ENCODE measurements at places on chromosomes 1 and 21.
A peak's percentile ranks its signal among the peaks of the same experiment; 100 is the strongest.

- peaks cover 50% of the 10 kb centered on the region for H3K4me1 ChIP-seq
- H3K36me3 ChIP-seq, result peaks cover 14% of the 10 kb centered on the region
- H3K27me3 ChIP-seq, result no peaks in the 10 kb centered on the region
- H3K4me3 ChIP-seq, result no peak overlapping the region
Measured at GRCh38 chr1:64917328-64917861, 49.0 kb downstream of the JAK1 start.

DNA sequence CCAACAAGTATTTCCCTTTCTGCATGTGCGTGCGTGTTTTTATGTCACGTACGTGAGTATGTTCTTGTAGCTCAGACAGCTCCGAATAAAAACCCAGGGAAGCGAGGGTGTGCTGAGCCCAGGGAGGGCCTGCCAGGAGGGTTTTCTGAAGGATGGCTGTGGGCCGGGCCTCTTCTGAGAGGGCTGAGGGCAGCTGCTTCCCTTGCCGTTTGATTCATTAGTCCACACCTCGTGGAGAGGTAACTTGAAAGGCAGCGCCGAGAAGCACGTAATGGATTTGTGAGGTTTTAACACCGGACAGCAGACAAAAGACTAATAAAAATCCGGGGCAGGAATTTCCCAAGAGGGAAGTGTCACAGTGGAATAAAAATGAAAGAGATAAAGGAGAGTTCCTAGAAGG lies 29.5 kb downstream of the CD247 start:
- peaks cover 92% of the 10 kb centered on the region for H3K4me1 ChIP-seq
- H3K36me3 ChIP-seq, result peaks cover 77% of the 10 kb centered on the region
- no peak for DNase-seq
- no peaks in the 10 kb centered on the region for H3K27me3 ChIP-seq
- peak overlapping the region; percentile 61 for H3K4me3 ChIP-seq

- peaks cover 79% of the 10 kb centered on the region for H3K4me1 ChIP-seq
- peak overlapping the region; percentile 91 for H3K27ac ChIP-seq
- peak overlapping the region; percentile 80 for H3K4me3 ChIP-seq
- H3K36me3 ChIP-seq, result peaks cover 35% of the 10 kb centered on the region
- peak; percentile 85 for DNase-seq
Measured at GRCh38 chr1:168520052-168520751, 23.6 kb downstream of the XCL2 start.

GRCh38 chr1:226063224-226063976 lies 884 bp downstream of the H3-3A start:
- H3K4me3 ChIP-seq, result peak overlapping the region; percentile 100
- peaks cover 55% of the 10 kb centered on the region for H3K36me3 ChIP-seq
- H3K4me1 ChIP-seq, result peaks cover 43% of the 10 kb centered on the region
- H3K27me3 ChIP-seq, result no peaks in the 10 kb centered on the region

DNA sequence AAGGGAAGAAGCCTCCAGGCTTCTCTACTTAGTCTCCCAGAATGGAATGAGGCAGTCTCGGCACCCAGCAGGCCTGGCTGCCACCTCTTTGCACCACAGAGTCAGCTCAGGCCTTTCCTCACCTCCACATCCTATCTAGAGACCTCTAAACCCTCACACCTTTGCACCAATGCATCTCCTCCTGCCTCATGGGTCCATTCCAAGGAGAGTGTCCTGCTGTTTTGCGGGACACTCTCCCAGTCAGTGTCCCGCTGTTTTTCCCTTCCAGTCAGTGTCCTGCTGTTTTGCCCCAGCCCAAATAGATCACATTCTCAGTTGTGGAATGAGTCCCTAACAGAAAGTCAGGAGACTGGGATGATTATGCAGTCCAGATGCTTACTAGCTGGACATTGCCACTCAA lies 185.6 kb upstream of the CAMK1G start:
- DNase-seq, result no peak
- H3K4me1 ChIP-seq, result no peaks in the 10 kb centered on the region
- peaks cover 14% of the 10 kb centered on the region for H3K27me3 ChIP-seq
- H3K36me3 ChIP-seq, result no peaks in the 10 kb centered on the region
- no peak overlapping the region for H3K4me3 ChIP-seq

DNA sequence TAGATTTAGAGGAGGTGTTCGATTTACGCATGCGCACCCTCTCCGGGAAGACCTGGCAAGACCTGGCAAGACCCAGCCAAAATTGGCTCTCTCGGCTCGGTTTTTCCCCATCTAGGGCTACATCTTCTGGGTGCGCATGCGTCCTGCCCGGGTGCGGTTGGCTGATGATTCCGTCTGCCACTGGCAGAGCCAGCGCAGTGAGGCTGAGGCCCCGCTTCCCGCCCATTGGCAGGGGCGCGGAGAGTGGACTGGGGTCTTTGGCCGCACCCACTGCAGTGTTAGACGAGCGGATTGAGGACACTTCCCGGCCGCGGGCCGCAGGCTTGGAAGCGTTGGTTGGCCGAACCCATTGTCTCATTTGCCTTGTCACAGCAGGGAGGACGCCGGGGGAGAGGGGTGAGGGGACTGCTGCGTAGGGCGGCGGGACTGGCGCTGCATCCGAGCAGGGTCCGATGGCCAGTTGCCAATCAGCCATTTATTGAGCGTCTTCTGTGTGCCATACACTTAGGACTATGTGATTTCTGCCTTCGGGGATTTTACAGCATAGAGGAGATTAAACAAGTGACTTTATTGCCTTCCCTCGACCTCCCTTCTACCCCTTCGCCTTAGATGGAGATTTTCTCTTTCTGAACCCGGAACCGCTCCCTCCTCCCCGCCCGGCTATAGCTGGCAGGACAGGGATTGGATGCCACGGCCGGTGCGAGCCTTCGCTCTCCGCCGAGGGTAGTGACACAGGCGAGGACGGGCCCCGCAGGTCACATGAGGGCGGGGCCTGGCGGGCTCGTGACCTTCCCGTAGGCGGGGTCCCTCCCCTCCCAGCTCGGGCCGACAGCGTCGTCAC lies 43.7 kb downstream of the MEF2D start:
- peak overlapping the region; percentile 84 for H3K4me3 ChIP-seq
- H3K4me1 ChIP-seq, result peaks cover 18% of the 10 kb centered on the region
- H3K27me3 ChIP-seq, result peaks cover 15% of the 10 kb centered on the region

DNA sequence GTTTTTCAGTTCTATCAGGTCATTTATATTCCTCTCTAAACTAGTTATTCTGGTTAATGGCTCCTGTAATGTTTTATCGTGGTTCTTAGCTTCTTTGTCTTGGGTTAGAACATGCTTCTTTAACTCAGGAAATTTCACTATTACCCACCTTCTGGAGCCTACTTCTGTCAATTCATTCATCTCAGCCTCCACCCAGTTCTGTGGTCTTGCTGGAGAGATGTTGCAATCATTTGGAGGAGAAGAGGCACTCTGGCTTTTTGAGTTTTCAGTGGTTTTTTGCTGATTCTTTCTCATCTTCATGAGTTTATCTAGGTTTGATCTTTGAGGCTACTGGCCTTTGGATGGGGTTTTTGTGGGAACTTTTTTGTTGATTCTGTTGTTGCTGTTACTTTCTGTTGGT lies 213.0 kb downstream of the BRINP2 start:
- H3K27me3 ChIP-seq, result no peaks in the 10 kb centered on the region
- DNase-seq, result no peak
- H3K4me3 ChIP-seq, result no peak overlapping the region
- H3K36me3 ChIP-seq, result no peaks in the 10 kb centered on the region
- no peak overlapping the region for H3K27ac ChIP-seq

DNA sequence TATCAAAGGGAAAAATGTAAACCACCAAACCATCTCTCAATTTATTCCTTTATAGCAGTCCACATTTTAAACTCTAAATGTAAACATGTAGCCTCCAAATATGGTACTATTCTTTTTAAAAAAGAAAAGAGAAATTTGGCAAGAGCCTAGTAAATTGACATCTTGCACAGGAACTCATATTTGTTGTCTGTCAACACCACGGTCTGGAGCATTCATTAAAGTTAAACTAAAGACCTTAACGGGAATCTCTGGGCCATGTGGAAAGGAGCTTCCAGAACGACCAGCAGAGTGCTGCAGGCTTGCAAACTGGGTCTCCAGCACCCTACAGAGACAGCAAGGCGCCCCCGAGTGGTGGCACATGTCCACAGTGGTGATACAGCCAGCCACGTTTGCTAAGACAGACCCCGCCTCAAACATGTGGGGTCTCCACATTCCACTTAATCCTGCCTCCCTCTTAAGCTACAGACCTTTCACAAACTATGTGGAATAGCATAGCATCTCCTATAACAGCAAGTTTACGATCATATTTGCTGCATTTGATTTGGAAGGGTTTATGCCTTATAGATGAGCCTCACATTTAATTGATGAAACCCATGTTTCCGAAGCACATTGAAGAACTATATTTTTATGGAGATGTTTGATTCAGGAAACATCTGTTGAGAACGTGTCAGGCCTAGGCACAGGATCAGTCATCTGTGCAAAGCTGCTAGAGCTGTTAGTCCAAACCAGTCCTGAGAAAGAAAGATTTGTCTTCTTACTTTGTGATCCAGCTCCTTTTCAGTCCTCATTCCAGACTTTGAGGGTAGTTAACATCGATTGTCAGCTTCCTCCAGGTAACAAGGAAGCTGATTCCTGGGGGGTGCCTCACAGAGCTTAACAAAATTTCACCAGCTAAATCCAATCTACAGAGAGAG lies 96.4 kb upstream of the BACE2 start:
- H3K4me3 ChIP-seq, result no peak overlapping the region
- no peaks in the 10 kb centered on the region for H3K36me3 ChIP-seq
- H3K27ac ChIP-seq, result no peak overlapping the region
- H3K27me3 ChIP-seq, result peaks cover 14% of the 10 kb centered on the region
- peaks cover 7% of the 10 kb centered on the region for H3K4me1 ChIP-seq
- DNase-seq, result no peak

DNA sequence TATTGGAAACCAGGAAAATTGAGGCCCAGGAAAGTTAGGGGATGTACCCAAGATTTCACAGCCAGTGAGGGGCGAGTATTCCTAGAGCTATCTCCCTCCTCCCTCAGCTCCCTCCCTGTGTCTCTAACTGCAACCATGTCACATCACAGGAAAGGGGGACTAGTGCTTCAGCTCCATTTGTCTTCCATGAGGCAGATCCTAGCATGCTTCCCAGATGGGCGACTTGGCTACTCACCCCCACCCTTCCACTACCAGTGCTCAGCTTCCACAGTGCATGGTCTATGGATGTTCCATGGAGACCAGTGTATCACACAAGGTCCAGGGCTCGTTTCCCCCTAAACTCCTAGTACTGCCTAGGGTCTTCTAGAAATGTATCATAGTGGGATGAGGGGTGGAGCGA lies 4.6 kb upstream of the SPRR4 start:
- no peak overlapping the region for H3K4me3 ChIP-seq
- H3K4me1 ChIP-seq, result no peaks in the 10 kb centered on the region
- H3K36me3 ChIP-seq, result no peaks in the 10 kb centered on the region
- DNase-seq, result no peak
- no peak overlapping the region for H3K27ac ChIP-seq
- no peaks in the 10 kb centered on the region for H3K27me3 ChIP-seq

- no peak overlapping the region for H3K27ac ChIP-seq
- H3K4me3 ChIP-seq, result no peak overlapping the region
- H3K27me3 ChIP-seq, result no peaks in the 10 kb centered on the region
- H3K4me1 ChIP-seq, result no peaks in the 10 kb centered on the region
- no peak for DNase-seq
Measured at GRCh38 chr1:13540866-13541265, 27.1 kb upstream of the LRRC38 start.

- peaks cover 25% of the 10 kb centered on the region for H3K4me1 ChIP-seq
- H3K36me3 ChIP-seq, result no peaks in the 10 kb centered on the region
- H3K27ac ChIP-seq, result no peak overlapping the region
- no peak for DNase-seq
- H3K4me3 ChIP-seq, result no peak overlapping the region
Measured at GRCh38 chr1:59354709-59355337, 57.9 kb downstream of the FGGY start.

- no peaks in the 10 kb centered on the region for H3K4me1 ChIP-seq
- no peaks in the 10 kb centered on the region for H3K36me3 ChIP-seq
- H3K4me3 ChIP-seq, result no peak overlapping the region
- H3K27me3 ChIP-seq, result peaks cover 2% of the 10 kb centered on the region
Measured at GRCh38 chr1:175757381-175758015, 14.1 kb upstream of the TNR start.

GRCh38 chr1:223628233-223629125 lies 37.0 kb downstream of the CAPN8 start:
- no peak overlapping the region for H3K27ac ChIP-seq
- peak; percentile 40 for DNase-seq
- peaks cover 2% of the 10 kb centered on the region for H3K27me3 ChIP-seq
- no peak overlapping the region for H3K4me3 ChIP-seq

DNA sequence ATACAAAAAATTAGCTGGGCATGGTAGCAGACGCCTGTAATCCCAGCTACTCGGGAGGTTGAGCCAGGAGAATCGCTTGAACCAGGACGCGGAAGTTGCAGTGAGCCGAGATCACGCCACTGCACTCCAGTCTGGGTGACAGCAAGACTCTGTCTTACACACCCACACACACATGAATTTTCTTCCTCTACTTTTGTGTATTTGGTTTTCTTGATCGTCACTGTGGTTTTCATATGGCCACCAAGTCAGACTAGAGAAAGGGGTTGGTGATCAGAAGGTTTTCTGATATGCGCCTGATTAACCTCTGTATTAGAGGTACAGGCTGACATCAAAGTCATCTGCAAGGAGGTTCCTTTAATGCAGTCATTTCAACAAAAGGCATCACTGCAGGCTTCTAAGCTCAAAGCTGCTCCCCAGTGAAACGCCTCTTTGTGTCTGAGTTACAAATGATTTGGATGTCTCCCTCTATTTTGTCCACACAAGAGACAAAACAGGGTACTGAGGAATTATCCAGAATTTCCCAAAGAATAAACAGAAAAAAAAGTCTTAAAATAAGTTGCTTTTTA lies 11.1 kb downstream of the SH2D1B start:
- no peaks in the 10 kb centered on the region for H3K4me1 ChIP-seq
- peaks cover 22% of the 10 kb centered on the region for H3K27me3 ChIP-seq
- no peak overlapping the region for H3K27ac ChIP-seq
- no peaks in the 10 kb centered on the region for H3K36me3 ChIP-seq
- no peak for DNase-seq

GRCh38 chr1:58862728-58863385 lies 79.0 kb upstream of the JUN start:
- peaks cover 5% of the 10 kb centered on the region for H3K36me3 ChIP-seq
- peaks cover 20% of the 10 kb centered on the region for H3K4me1 ChIP-seq
- H3K27me3 ChIP-seq, result no peaks in the 10 kb centered on the region
- H3K4me3 ChIP-seq, result no peak overlapping the region
- no peak overlapping the region for H3K27ac ChIP-seq
- DNase-seq, result no peak

DNA sequence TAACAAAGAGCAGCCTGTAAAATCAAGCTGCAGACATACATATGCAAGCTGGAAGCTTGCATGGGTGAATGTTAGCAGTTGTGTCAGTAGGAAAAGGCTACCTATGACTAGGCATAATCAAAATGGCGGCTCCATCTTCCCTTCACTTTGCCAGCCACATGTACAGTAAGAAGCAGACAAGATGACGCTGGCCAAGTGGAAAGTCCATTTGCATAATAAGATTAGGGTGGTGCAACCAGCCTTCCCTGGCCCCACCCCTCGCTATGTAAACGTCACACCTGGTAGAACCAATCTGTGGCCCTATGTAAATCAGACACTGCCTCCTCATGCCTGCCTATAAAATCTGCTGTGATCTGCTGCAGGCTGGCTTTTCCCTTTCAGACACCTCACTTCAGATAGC lies 171.9 kb upstream of the USP25 start:
- H3K27me3 ChIP-seq, result no peaks in the 10 kb centered on the region
- no peak overlapping the region for H3K4me3 ChIP-seq
- H3K4me1 ChIP-seq, result no peaks in the 10 kb centered on the region
- no peaks in the 10 kb centered on the region for H3K36me3 ChIP-seq
- no peak for DNase-seq
